Pancreas (tissue), 10 donors: ENCODE measurements at places on chromosomes 2 and 18. TPM values are rescaled to one million over a fixed set of nuclear protein-coding genes. Genes with fewer than 3 reads are reported as not detected.

GRCh38 chr2:190409616-190410015 is 1.5 kb downstream of the MFSD6 start:
- no peaks in the 10 kb centered on the region for H3K36me3 ChIP-seq
- no peak for DNase-seq
- H3K4me1 ChIP-seq, result no peaks in the 10 kb centered on the region
- no peaks in the 10 kb centered on the region for H3K27me3 ChIP-seq
- peak overlapping the region; percentile 83 for H3K4me3 ChIP-seq

DNA sequence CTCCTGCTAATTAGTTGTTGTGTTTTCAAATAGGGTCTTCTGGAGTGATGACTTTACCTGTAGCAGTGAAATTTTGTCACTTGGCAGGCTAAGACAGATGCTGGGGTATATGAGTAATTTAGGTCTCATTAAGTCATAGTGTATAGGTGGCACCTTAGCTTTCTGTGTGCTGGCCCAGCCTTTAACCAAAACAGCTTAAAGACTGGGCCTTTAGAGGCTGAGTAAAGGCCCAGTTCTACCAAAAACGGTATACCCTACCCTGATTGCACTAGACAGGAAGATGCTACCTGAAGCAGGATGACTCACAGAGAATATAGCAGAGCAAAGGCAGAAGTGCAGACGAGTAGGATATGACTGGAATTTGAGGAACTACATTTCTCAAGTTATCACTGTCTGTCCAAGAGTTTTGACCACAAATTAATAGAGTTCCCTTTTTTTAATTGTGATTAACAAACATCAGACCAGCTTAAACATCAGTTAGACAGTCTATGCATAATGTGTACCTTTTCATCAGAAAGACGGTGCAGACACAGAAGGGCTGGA is 337.9 kb upstream of the SALL3 start:
- H3K27ac ChIP-seq, result no peak overlapping the region
- no peak overlapping the region for H3K4me3 ChIP-seq
- no peaks in the 10 kb centered on the region for H3K27me3 ChIP-seq
- no peaks in the 10 kb centered on the region for H3K4me1 ChIP-seq

- no peaks in the 10 kb centered on the region for H3K27me3 ChIP-seq
- H3K36me3 ChIP-seq, result no peaks in the 10 kb centered on the region
- no peak overlapping the region for H3K27ac ChIP-seq
- H3K4me1 ChIP-seq, result no peaks in the 10 kb centered on the region
- H3K4me3 ChIP-seq, result no peak overlapping the region
- no peak for DNase-seq
These were observed 185.8 kb upstream of the ARL4C start for GRCh38 chr2:234682492-234683228.

GRCh38 chr2:149068225-149068995 is 29.9 kb downstream of the LYPD6B start:
- no peak for DNase-seq
- no peak overlapping the region for H3K4me3 ChIP-seq
- no peaks in the 10 kb centered on the region for H3K36me3 ChIP-seq
- H3K27ac ChIP-seq, result no peak overlapping the region
- H3K27me3 ChIP-seq, result no peaks in the 10 kb centered on the region
- H3K4me1 ChIP-seq, result peaks cover 14% of the 10 kb centered on the region

Gene REG1B
- total RNA-seq, result 34,839 TPM

Gene TMEM247
- total RNA-seq, result not detected

- no peaks in the 10 kb centered on the region for H3K36me3 ChIP-seq
- peak overlapping the region; percentile 38 for H3K4me3 ChIP-seq
- H3K27me3 ChIP-seq, result no peaks in the 10 kb centered on the region
- peak overlapping the region; percentile 96 for H3K27ac ChIP-seq
These were observed 12.6 kb downstream of the RTP5 start for GRCh38 chr2:241882091-241882625.

GRCh38 chr2:105883911-105884694 is 139.4 kb downstream of the NCK2 start:
- DNase-seq, result no peak
- no peak overlapping the region for H3K27ac ChIP-seq
- H3K4me3 ChIP-seq, result no peak overlapping the region
- peaks cover 9% of the 10 kb centered on the region for H3K36me3 ChIP-seq
- peaks cover 20% of the 10 kb centered on the region for H3K4me1 ChIP-seq

Gene THSD7B
- total RNA-seq, result not detected

Gene VIT
- 0.20 TPM for total RNA-seq

Gene ANKRD44
- total RNA-seq, result 6.9 TPM

Gene CHAC2
- 0.51 TPM for total RNA-seq

Gene CFC1
- total RNA-seq, result 28.9 TPM

DNA sequence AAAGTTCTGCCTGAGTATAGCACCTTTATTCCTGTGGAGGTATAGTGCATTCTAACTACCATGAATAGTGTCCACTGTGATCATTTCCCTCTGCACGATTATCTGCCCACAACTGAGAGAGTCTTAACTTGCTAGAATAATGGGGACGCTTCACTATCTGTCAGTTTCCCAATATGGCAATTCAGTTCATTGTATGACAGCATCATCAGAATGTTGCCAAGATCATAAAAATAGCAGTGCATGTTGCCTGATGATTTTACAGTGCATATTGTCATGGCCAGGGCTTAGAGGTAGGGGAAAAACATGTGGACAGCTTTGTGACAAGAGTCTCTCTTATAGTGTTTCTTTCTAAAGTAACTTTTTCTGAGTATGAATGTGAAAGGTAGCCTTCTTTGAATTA is 6.1 kb downstream of the RASGRP3 start:
- H3K36me3 ChIP-seq, result no peaks in the 10 kb centered on the region
- H3K27me3 ChIP-seq, result no peaks in the 10 kb centered on the region
- DNase-seq, result no peak
- peaks cover 8% of the 10 kb centered on the region for H3K4me1 ChIP-seq

GRCh38 chr2:241771286-241772062 is 5.1 kb upstream of the GAL3ST2 start:
- no peaks in the 10 kb centered on the region for H3K27me3 ChIP-seq
- no peaks in the 10 kb centered on the region for H3K36me3 ChIP-seq
- no peak overlapping the region for H3K4me3 ChIP-seq
- H3K27ac ChIP-seq, result no peak overlapping the region
- no peak for DNase-seq
- H3K4me1 ChIP-seq, result no peaks in the 10 kb centered on the region

DNA sequence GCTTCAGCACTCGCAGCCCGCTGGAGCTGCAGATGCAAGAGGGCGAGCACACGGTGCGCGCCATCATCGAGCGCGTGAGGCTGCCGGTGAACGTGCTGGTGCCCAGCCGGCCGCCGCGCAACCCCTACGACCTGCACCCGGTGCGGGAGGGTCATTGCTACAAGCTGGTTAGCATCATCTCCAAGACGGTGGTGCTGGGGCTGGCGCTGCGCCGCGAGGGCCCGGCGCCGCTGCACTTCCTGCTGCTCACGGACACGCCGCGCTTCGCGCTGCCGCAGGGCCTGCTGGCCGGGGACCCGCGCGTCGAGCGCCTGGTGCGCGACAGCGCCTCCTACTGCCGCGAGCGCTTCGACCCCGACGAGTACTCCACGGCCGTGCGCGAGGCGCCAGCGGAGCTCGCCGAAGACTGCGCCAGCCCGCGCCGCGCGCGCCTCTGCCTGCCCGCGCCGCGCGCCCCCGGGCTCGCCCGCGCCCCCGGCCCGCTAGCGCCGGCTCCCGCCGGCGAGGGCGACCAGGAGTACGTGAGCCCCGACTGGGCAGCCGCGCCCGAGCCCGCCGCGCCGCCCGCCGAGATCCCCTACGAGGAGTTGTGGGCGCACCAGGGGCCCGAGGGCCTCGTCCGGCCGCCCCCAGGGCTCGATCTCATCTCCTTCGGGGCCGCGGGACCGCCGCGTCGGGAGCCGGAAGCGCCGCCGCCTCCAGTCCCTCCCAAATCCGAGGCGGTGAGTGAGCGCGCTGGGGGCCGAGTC is 11.8 kb downstream of the GAREM2 start:
- no peaks in the 10 kb centered on the region for H3K36me3 ChIP-seq
- no peaks in the 10 kb centered on the region for H3K27me3 ChIP-seq
- DNase-seq, result peak; percentile 84
- no peaks in the 10 kb centered on the region for H3K4me1 ChIP-seq
- H3K4me3 ChIP-seq, result peak overlapping the region; percentile 45

- no peaks in the 10 kb centered on the region for H3K4me1 ChIP-seq
- DNase-seq, result no peak
- H3K27me3 ChIP-seq, result no peaks in the 10 kb centered on the region
- H3K36me3 ChIP-seq, result no peaks in the 10 kb centered on the region
- no peak overlapping the region for H3K27ac ChIP-seq
These were observed 7.9 kb upstream of the TMX3 start for GRCh38 chr18:68722821-68723220.

- no peaks in the 10 kb centered on the region for H3K27me3 ChIP-seq
- peak; percentile 39 for DNase-seq
- H3K4me1 ChIP-seq, result no peaks in the 10 kb centered on the region
These were observed 71.0 kb downstream of the HS1BP3 start for GRCh38 chr2:20579866-20580265.

Gene GEN1
- total RNA-seq, result 1.6 TPM

DNA sequence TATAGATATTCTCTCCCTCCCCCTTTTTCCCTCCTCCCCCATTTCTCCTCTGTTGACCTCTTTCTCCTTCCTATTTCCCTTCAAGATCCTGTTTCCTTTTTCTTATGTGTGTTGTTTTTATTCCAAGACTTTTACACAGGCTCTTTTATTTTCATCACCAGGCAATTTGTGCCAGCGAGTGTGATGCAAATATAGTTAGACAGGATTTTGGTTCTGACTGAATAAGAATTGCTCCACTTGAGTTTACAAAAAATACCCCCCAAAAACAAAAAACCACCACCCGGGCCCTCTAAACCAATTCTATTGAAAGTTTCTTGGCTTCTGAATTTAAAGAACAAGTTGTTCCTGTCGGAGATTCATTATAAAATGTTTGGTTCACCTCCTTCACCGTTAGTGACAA is 50.9 kb upstream of the MAPK4 start:
- no peak overlapping the region for H3K27ac ChIP-seq
- H3K27me3 ChIP-seq, result no peaks in the 10 kb centered on the region
- no peaks in the 10 kb centered on the region for H3K4me1 ChIP-seq
- H3K4me3 ChIP-seq, result no peak overlapping the region
- no peak for DNase-seq
- no peaks in the 10 kb centered on the region for H3K36me3 ChIP-seq

DNA sequence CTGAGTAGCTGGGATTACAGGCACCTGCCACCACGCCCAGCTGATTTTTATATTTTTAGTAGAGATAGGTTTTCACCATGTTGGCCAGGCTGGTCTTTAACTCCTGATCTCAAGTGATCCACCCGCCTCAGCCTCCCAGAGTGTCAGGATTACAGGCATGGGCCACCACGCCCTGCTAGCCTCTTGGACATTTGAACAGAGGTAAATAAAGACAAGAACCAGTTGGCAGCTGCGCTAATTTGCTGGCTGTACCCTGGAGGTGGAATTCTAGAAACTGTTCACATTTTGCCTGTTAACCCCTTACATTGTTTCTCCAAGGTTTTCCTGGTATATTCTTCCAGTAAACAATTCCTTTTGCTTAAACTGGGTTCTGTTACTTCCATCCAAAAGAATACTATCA is 132.9 kb downstream of the CDH2 start:
- DNase-seq, result no peak
- no peak overlapping the region for H3K4me3 ChIP-seq
- H3K27ac ChIP-seq, result no peak overlapping the region

DNA sequence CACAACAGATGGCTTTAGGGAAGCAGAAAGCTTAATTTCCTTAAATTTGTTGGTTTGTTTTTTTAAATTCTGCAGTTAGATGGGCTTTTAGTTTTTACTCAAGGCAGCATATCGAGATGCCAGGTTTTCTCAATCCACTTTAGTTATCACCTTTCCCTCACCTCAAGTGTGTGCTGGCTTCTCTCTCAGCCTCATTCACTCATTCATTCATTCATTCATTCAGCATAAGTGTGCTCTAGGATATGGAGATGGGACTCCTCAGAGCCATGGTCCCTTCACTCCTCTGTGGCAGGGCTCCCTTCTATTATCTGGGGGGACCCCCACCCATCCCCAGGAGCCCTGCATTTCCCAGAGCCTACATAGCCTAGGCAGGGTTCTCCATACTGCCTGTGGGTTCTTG is 19.0 kb downstream of the VIL1 start:
- no peaks in the 10 kb centered on the region for H3K27me3 ChIP-seq
- H3K27ac ChIP-seq, result no peak overlapping the region
- H3K4me3 ChIP-seq, result no peak overlapping the region

GRCh38 chr2:134943540-134943939 is 24.9 kb downstream of the CCNT2 start:
- H3K4me1 ChIP-seq, result peaks cover 16% of the 10 kb centered on the region
- no peak for DNase-seq
- no peaks in the 10 kb centered on the region for H3K36me3 ChIP-seq
- no peaks in the 10 kb centered on the region for H3K27me3 ChIP-seq
- H3K4me3 ChIP-seq, result no peak overlapping the region

Gene NEU2
- not detected for total RNA-seq

Gene NTSR2
- not detected for total RNA-seq

- H3K4me1 ChIP-seq, result no peaks in the 10 kb centered on the region
- no peak for DNase-seq
- H3K4me3 ChIP-seq, result no peak overlapping the region
These were observed 352.0 kb downstream of the THSD7B start for GRCh38 chr2:137117385-137117784.

DNA sequence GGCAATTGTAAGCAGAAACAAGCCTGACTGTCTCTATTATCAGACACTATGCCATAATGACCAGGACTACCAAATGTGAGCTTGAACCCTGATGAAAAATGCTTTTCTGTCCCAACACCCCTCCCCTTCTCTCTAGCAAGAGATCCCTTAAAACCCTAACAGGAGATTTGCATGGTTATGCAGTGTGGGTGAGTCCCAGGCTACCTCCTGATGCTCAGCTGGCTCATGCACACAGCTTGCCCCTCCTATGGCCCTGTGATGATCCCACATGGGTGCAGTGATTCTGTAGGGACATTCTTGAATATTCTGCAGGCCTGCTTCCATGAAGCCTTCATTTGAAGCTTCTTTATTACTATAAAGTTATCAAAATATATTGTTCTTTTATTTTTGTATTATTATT is 357.4 kb downstream of the AKAIN1 start:
- H3K4me3 ChIP-seq, result no peak overlapping the region
- H3K27ac ChIP-seq, result no peak overlapping the region
- no peak for DNase-seq
- no peaks in the 10 kb centered on the region for H3K4me1 ChIP-seq

- no peak for DNase-seq
- H3K36me3 ChIP-seq, result no peaks in the 10 kb centered on the region
- no peaks in the 10 kb centered on the region for H3K27me3 ChIP-seq
- no peak overlapping the region for H3K27ac ChIP-seq
- H3K4me1 ChIP-seq, result peaks cover 6% of the 10 kb centered on the region
- H3K4me3 ChIP-seq, result no peak overlapping the region
These were observed 13.1 kb downstream of the PKDCC start for GRCh38 chr2:42060718-42061619.

- H3K27ac ChIP-seq, result no peak overlapping the region
- no peak overlapping the region for H3K4me3 ChIP-seq
- DNase-seq, result no peak
- H3K4me1 ChIP-seq, result no peaks in the 10 kb centered on the region
- H3K27me3 ChIP-seq, result no peaks in the 10 kb centered on the region
- no peaks in the 10 kb centered on the region for H3K36me3 ChIP-seq
These were observed 1.1 kb upstream of the CDH2 start for GRCh38 chr18:28177828-28178635.

Gene FIGN
- total RNA-seq, result 4.6 TPM
